Activated T-helper 2 cell treated with anti-CD3 and anti-CD28 coated beads, Interferon-gamma antibody, Interleukin-2, Interleukin-4, amounts not matched to agents 10 μg/mL and 5 μg/mL and 100 μg/mL, durations not matched to agents 14 hours and 24 hours and 36 hours (primary cell): ENCODE measurements at places on chromosomes 3 and 15. TPM values are rescaled to one million over a fixed set of nuclear protein-coding genes. Genes with fewer than 3 reads are reported as not detected.

GRCh38 chr3:140530603-140531002 lies 147.3 kb upstream of the TRIM42 start:
- H3K4me3 ChIP-seq, result no peak overlapping the region
- no peak for DNase-seq
- no peaks in the 10 kb centered on the region for H3K4me1 ChIP-seq
- H3K36me3 ChIP-seq, result no peaks in the 10 kb centered on the region

- no peaks in the 10 kb centered on the region for H3K36me3 ChIP-seq
- peaks cover 2% of the 10 kb centered on the region for H3K4me1 ChIP-seq
- no peak for DNase-seq
Observed at GRCh38 chr15:55799291-55800212, 56.6 kb upstream of the PRTG start.

- H3K4me3 ChIP-seq, result no peak overlapping the region
- no peaks in the 10 kb centered on the region for H3K4me1 ChIP-seq
- no peak overlapping the region for H3K27ac ChIP-seq
- no peaks in the 10 kb centered on the region for H3K36me3 ChIP-seq
- no peaks in the 10 kb centered on the region for H3K27me3 ChIP-seq
Observed at GRCh38 chr15:86446253-86446640, 366.6 kb downstream of the AGBL1 start.

Gene VWA5B2
- 0.11 TPM in 1 of 2 replicates, not detected in the other for total RNA-seq

Gene CCR8
- 11.3 and 12.2 TPM in 2 replicates for total RNA-seq

Gene SSUH2
- total RNA-seq, result 0.18 TPM in 1 of 2 replicates, not detected in the other

DNA sequence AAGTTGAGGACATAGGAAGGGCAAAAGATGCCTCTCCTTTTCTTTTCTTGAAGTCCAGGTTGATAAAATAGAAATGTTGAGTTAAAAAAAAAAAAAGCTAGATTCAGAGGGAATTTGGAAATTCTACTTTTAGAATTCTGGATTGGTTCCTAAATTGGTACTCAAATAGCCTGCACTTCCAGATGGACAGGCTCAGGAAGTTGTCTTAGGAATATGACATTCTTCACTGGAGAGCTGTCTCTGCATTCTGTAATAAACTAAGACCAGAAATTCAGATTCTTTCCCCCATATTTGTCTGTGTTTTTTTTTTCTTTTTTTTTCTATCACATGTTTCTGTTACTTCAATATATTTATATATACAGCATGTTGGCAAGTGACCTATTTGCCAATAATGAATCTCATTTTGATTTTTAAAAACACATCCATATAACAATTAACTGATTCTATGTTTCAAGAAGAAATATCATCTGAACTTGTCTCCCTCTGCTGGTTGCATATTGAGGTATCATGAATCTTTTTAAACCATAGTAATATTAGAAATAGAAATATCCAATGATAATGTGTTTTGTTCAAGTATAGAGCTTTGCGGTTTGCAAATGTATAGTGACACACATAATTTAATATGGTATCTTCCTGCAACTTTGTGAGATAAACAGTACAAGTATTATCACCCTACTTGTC lies 8.5 kb upstream of the LSAMP start:
- H3K4me1 ChIP-seq, result no peaks in the 10 kb centered on the region

DNA sequence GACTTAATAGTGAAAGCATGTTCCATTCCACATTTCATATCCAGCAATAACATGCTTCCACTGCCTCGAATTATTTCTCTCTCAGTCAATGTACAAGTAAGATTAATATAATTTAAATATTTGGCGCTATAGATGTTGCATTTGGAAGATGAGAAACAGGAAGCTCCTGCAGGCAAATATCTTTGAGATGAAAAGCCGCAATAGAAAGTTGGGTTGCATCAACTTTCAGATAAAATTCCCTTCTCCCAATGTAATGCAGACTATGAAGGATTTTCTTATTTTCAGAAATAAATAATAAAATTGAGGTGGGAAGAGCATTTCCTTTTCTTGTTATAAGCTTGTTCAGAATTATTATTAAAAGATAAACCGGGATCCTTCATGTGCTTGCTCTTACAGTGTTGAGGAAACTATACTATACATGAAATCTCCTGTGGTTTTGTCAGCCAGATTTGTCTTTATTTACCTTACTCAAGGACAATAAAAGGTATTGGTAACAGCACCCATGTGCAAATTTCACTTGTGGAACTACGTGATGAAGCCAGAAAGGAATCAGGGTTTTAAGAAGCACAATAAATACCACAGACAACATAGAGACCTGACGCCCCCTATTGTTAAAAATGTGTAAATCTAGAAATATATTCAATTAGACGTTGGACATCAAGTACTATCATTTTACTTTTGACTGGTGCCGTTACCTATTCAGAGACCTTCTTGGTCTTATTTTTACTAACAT lies 307.0 kb downstream of the ARPP21 start:
- H3K27me3 ChIP-seq, result no peaks in the 10 kb centered on the region
- peaks cover 3% of the 10 kb centered on the region for H3K4me1 ChIP-seq
- no peak overlapping the region for H3K4me3 ChIP-seq
- no peak for DNase-seq
- H3K36me3 ChIP-seq, result no peaks in the 10 kb centered on the region

Gene SOX2
- not detected in 2 replicates for total RNA-seq

DNA sequence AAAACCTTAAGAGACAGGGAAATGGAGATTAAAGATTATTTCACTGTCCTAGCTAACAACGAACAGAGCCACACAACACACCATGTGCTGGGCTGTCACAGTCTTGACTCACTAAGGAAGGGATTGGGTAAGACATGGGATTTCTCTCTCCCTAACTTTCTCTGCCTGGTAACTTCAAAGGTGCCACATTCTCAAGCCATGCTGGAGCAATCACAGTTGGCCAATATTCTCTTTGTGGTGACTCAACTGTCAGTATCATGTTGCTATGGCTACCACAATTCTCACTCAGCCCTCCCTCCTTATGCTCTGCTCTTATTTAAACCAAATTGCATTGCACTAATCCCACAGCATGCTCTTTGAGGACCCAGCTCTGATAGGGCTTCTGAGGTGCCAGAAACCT lies 74.0 kb downstream of the OXNAD1 start:
- H3K27me3 ChIP-seq, result no peaks in the 10 kb centered on the region
- peaks cover 40% of the 10 kb centered on the region for H3K4me1 ChIP-seq
- H3K27ac ChIP-seq, result peak overlapping the region; percentile 58
- no peak overlapping the region for H3K4me3 ChIP-seq
- peaks cover 51% of the 10 kb centered on the region for H3K36me3 ChIP-seq
- no peak for DNase-seq

DNA sequence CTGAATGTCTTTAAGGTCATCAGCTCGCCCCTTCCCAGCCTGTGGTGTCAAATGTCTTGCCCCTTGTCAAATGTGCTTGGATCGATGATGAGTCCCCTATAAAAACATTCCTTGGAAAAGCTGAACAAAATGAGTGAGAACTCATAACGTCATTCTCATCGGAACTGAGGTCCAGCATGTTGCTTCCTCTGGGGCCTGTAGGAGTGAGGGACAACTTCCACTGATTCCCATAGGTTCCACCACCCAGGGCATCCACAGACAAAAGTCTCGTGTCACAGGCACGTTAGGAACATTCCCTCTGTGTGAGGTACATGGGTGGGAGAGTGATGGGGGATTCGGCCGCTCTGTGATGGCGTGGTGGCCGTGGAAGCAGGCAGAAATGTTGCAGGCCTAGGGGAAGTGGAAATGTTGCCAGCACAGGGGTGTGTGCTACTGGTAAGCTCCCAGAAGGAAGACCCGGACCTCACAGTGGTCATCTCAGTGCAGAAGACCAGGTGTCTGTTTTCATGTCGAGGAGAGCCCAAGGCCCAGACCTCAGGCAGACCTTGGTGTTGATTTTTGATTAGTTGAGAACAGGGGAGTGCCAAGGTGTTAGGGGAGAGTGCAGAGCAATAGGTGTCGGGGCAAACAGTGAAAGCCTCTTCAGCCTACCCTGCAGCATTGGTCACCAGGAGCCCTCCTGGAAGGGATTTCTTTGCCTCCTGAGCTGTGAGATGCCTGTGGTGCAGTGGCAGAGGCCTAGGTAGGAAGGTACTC lies 96.8 kb downstream of the SNRPN start:
- DNase-seq, result no peak
- H3K27me3 ChIP-seq, result no peaks in the 10 kb centered on the region
- H3K36me3 ChIP-seq, result peaks cover 79% of the 10 kb centered on the region
- no peaks in the 10 kb centered on the region for H3K4me1 ChIP-seq

Gene PDZRN3
- not detected in 2 replicates for total RNA-seq

DNA sequence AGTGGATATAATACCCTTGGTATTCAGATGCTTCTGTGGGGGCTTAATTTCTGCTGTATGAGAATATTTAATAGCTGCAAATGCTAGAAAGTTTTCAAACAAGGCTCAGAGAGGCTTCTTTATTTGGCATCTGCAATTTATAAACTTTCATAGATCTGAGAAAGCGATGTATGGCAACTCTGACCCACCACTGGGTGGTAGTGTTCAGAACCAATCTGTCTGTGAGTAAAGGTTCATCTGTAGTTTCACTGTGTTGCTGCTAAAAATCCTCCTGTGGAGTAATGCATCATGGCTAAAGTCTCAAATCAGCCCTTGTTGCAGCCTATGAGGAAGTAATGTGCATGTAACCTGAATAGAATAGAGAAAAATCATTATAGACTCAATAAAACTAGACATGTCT lies 47.4 kb downstream of the CLSTN2 start:
- DNase-seq, result no peak
- H3K27ac ChIP-seq, result no peak overlapping the region
- peaks cover 2% of the 10 kb centered on the region for H3K27me3 ChIP-seq
- no peaks in the 10 kb centered on the region for H3K36me3 ChIP-seq
- H3K4me3 ChIP-seq, result no peak overlapping the region

GRCh38 chr15:80186597-80186996 lies 33.8 kb downstream of the FAH start:
- DNase-seq, result no peak
- H3K36me3 ChIP-seq, result peaks cover 43% of the 10 kb centered on the region
- H3K4me1 ChIP-seq, result no peaks in the 10 kb centered on the region
- no peak overlapping the region for H3K4me3 ChIP-seq

- H3K27ac ChIP-seq, result no peak overlapping the region
- no peaks in the 10 kb centered on the region for H3K4me1 ChIP-seq
- H3K4me3 ChIP-seq, result no peak overlapping the region
- no peaks in the 10 kb centered on the region for H3K36me3 ChIP-seq
Observed at GRCh38 chr15:45099549-45100165, 14.3 kb downstream of the DUOX2 start.

DNA sequence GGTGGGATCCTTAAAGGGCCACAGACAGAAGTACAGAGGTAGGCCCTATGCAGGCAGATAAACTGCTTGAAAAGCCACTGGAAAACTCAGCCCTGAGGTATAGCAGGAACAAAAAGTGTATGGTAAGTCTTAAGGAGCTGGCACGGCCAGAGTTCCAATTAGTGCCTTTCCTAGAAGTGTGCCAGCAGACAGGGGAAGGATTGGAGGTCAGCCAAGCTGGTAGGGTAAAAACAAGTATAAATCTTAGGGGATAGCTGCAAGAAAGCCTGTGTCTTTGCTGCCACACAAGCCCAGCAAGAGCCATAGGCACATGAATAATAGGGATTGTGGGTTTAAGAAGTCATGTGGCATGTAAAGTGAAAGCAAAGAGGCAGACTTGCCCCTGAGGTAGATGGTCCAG lies 582.5 kb downstream of the PLOD2 start:
- no peaks in the 10 kb centered on the region for H3K4me1 ChIP-seq
- H3K36me3 ChIP-seq, result no peaks in the 10 kb centered on the region
- no peak for DNase-seq
- H3K27me3 ChIP-seq, result no peaks in the 10 kb centered on the region

DNA sequence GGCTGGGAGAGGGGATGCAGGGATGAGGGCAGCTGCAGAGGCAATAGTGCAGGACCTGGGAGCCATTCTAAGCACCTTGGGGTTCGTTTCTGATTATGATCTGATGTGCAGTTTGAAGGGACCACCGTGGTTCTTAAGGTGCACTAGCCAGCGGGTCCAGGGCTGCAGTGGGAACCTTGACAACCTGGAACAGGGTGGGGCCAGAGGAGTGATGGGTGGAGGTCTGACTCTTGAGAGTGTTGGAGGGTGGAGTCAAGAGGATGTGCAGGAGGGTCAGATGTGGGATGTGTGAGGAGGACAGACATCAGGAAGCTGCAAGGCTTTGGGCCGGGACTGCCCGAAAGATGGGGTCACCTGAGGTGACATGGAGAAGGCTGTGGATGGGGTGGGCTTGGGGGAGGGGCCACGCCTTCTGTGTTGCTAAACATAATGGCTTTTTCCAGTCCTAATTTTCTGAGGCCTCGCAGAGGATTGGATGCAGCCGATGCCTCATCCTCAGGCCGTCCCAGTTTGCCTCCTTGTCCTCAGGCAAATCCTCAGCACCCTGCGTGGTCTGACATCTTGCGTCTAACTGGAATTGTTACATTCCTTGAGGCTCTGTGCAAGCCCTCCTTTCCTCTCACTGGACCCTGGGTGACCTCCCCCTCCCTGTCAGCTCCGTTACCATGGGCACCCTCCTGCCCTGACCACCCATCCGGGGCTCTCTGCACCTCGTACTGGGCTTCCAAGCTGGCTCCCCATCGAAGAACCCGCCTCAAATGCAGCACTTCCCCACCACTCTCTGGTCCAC lies 61.4 kb upstream of the TRPM1 start:
- H3K4me1 ChIP-seq, result peaks cover 5% of the 10 kb centered on the region
- H3K4me3 ChIP-seq, result no peak overlapping the region
- DNase-seq, result no peak
- no peak overlapping the region for H3K27ac ChIP-seq
- H3K27me3 ChIP-seq, result peaks cover 2% of the 10 kb centered on the region
